ENCODE measurements at places on chromosomes 7 and 10.

GRCh38 chr10:114526126-114526503 lies 121.8 kb upstream of the AFAP1L2 start:
- no peak for DNase-seq

DNA sequence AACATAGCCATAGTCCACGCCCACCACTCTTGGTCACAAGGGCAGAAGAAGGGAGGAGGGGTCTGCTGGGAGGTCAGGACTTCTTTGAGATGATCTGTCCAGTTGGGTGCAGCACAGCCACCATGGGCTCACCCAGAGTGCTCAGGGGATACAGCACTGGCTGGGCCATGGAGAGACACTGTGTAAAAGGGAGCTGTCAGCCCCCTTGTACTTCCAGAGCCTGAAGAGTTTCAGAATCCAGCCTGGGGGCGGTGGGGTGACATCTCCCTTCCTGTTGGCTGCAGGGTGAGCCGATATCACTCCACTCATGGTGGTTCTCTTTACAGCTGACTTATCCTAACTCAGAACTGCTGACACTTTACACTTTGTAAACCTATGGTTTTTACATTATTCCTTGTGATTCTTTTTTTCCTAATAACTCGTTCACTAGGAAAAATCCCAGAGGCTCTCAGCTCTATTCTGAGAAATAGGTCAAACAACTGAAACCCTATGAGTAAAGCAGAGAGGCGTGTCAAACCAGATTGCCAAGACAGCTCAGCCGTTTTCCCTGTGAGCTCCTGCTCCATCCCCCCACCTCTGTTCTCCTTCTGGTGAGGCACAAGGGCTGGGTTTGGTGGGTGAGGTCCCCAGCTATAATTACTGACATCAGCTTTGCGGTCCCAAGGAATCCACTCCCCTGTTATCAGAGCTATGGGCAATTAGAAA lies 3.2 kb upstream of the MRPS24 start:
- DNase-seq = no peak

GRCh38 chr10:13961097-13961496 lies 369.6 kb downstream of the FRMD4A start:
- DNase-seq = no peak

DNA sequence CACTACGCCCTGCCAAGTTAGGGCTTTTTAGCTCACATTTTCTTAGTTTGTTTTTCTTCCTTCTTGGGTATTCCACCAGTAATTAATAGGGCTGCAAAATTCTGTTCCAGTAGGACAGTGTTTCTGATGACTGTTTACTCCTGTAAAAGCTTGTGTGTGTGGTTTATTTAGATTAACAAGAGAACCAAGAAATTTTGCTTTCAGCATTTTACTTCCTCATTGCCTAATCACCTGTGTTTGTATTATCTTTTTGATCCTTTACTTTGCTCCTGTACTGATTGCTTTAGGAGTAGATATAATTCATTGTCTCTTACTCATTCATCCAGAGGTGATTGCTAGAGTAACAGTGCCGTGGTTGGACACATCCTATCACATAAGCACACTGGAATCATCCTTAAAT lies 27.7 kb downstream of the TDRD1 start:
- no peak for DNase-seq

- DNase-seq = no peak
Observed at GRCh38 chr10:98403812-98404504, 11.0 kb downstream of the PYROXD2 start.

DNA sequence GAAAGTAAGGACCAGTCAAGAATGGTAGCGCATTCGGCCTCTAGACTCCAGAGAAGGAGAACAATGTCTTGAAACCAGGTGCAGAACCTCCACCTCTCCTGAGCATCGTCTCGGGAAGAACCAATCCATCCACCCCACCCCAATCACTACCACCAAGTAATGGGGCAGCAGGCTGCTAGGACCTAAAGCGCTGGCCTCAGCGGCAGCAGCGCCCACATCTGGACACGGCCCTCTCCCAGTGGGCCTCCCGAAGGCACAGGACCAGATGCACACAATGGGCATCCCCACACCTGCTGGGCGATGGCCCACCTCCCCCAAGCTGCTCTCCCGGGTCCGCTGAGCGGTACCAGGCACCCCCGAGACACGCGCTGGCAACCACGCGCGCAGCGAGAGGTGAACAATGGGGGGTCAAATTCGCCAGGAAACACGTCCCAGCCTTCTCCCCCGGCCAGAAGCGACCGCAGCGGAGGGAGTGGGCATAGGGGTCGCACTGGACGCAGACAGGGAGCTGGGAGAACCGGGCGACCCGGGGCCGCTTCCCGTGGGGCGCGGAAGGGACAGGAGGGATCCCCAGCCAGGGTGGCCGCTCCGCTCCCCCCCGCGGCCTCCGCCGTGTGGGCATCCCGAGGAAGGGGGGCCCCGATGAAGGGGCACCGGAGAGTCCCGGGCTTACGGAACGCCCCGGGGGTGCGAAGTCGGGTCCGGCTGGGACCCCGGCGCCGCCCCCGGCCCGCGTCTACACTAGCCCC lies 506 bp downstream of the CTTNBP2 start:
- no peak for DNase-seq
